ENCODE measurements at places on chromosomes 6 and 20. TPM values are rescaled to one million over a fixed set of nuclear protein-coding genes. Genes with fewer than 3 reads are reported as not detected.

DNA sequence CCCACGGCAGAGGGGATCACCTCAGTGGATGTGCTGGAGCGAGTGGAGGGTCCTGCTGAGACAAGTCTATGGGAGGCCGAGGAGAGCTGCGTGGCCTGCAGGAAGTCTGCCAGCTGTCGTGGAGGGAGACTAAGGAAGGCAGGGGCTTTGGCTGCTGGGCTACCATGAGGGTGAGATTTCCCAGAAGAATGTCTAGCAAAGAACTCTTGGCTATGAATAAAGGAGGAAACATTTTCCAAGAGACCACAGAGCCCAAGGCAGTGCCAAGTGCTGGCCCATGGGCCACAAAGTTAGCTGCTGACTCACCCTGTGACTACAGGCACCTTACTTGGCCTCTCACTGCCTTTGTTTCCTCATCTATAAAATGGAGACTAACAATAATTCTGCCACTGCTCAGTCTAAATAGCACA lies 73.4 kb downstream of the PRDM1 start:
- H3K4me3 ChIP-seq: no peak overlapping the region
- no peak overlapping the region for H3K27ac ChIP-seq
- H3K27me3 ChIP-seq: no peaks in the 10 kb centered on the region
- H3K36me3 ChIP-seq: no peaks in the 10 kb centered on the region
- peaks cover 24% of the 10 kb centered on the region for H3K4me1 ChIP-seq

- H3K36me3 ChIP-seq: no peaks in the 10 kb centered on the region
- DNase-seq: no peak
- H3K4me3 ChIP-seq: peak overlapping the region; percentile 92
- peaks cover 46% of the 10 kb centered on the region for H3K4me1 ChIP-seq
These were observed 4.0 kb upstream of the TUBB2B start for GRCh38 chr6:3231247-3232016.

- H3K36me3 ChIP-seq: no peaks in the 10 kb centered on the region
- no peak overlapping the region for H3K4me3 ChIP-seq
- H3K27ac ChIP-seq: no peak overlapping the region
- peaks cover 33% of the 10 kb centered on the region for H3K27me3 ChIP-seq
These were observed 6.6 kb upstream of the FABP7 start for GRCh38 chr6:122772724-122773415.

- no peak for DNase-seq
- peaks cover 3% of the 10 kb centered on the region for H3K4me1 ChIP-seq
- no peaks in the 10 kb centered on the region for H3K36me3 ChIP-seq
- H3K27ac ChIP-seq: no peak overlapping the region
These were observed 559.8 kb downstream of the CDH26 start for GRCh38 chr20:60518022-60518421.

- peaks cover 2% of the 10 kb centered on the region for H3K27me3 ChIP-seq
- H3K4me1 ChIP-seq: no peaks in the 10 kb centered on the region
- H3K27ac ChIP-seq: no peak overlapping the region
- H3K4me3 ChIP-seq: no peak overlapping the region
- no peak for DNase-seq
- no peaks in the 10 kb centered on the region for H3K36me3 ChIP-seq
These were observed 483.4 kb upstream of the FLRT3 start for GRCh38 chr20:14820771-14821170.

DNA sequence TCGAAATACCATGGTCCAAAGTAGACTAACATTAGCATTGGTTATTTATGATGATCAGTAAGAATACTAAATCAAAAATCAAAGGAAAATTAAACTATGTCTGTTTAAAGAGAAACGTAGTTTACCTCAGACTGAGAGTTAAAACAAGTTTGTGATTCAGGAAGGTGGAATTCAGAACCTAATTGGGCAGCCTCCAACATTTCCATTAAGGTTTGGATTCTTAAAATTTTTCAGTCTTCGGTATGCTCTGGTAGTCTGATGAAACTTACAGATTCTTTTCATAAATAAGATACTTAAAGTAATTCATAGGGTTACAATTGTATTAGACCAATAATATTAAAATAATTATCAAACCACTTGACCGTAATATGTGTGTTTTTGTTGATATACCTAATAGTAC lies 18.6 kb downstream of the HFE start:
- H3K36me3 ChIP-seq: no peaks in the 10 kb centered on the region
- H3K27ac ChIP-seq: no peak overlapping the region
- no peak for DNase-seq
- no peak overlapping the region for H3K4me3 ChIP-seq
- H3K27me3 ChIP-seq: no peaks in the 10 kb centered on the region
- peaks cover 18% of the 10 kb centered on the region for H3K4me1 ChIP-seq

- peaks cover 12% of the 10 kb centered on the region for H3K4me1 ChIP-seq
- no peak for DNase-seq
- H3K4me3 ChIP-seq: no peak overlapping the region
- no peak overlapping the region for H3K27ac ChIP-seq
These were observed 34.0 kb upstream of the FOXO3 start for GRCh38 chr6:108526739-108527174.

DNA sequence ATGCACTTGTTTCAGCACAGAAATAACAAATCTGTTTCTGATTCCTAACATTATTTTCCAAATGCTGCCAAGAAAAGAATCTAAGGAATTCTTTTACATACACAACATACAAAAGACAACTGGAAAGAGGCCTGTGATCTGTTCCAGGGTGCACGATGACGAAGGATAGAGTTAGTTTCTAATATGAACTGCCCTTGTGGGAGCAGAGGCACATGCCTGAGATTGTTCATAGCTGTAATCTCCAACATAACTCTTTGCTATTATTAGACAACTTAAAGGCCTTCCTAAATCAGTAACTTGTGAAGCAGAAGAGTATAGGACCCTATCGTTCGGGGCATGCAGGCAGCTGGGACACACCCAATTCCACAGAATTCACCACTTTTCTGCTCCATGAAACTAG lies 41.2 kb upstream of the NHSL1 start:
- H3K4me3 ChIP-seq: peak overlapping the region; percentile 58
- no peak for DNase-seq
- peak overlapping the region; percentile 95 for H3K27ac ChIP-seq
- peaks cover 85% of the 10 kb centered on the region for H3K4me1 ChIP-seq
- H3K27me3 ChIP-seq: no peaks in the 10 kb centered on the region

DNA sequence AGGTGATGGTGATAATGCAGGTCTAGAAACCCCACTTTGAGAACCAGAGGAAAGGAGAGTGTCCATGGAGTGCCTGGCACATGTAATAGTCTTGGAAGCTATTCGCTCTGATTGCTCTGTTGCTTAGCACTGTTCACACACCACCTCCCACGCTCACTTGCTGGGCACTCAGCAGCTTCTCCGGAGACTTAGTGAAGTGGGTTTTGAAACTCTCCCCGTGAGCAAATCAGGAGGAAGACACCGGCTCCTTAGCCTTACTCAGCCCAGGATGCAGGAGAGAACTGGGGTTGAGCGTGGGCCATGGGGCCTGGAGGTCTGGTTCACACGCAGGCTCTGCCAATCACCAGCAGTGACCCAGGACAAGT lies 22.2 kb downstream of the BMP7 start:
- no peak overlapping the region for H3K4me3 ChIP-seq
- H3K27me3 ChIP-seq: peaks cover 18% of the 10 kb centered on the region
- H3K4me1 ChIP-seq: no peaks in the 10 kb centered on the region
- no peak overlapping the region for H3K27ac ChIP-seq
- H3K36me3 ChIP-seq: no peaks in the 10 kb centered on the region

DNA sequence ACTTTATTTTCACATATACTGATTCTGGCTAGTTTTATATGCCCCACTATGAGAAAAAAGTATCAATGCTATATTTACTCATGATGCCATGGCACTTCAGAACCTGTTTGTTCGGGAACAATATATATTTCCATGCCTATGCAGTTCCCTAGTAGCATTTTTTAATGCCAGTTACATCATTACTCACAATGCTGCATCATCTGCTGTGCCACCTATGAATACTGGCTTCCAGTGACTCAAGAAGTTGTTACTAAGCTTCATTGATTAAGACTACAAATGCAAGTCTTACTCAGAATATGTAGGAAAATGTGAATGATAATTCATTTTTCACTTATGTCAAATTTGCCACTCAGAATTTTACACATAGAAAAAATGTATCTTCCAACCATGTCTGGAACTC lies 97.9 kb downstream of the MAFB start:
- H3K27ac ChIP-seq: no peak overlapping the region
- no peak overlapping the region for H3K4me3 ChIP-seq
- H3K36me3 ChIP-seq: no peaks in the 10 kb centered on the region
- H3K4me1 ChIP-seq: no peaks in the 10 kb centered on the region

DNA sequence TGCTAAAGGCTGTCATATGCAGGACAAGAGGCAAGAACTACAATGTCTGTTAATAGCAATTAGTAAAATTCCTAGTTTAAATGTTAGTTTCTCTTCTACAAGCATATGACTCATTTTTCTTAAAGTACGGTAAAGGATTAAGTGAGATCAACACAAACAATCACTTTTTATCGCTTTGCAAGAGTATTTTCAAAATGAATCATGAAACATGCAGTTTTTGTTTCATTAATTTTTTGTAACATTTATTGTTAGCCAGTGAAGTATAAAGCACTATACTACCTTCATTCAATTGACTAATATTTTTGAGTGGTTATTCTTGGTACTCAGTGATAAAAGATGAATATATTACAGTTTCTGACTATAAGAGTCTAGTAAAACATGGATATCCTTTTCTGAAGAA lies 138.6 kb downstream of the AHI1 start:
- peaks cover 6% of the 10 kb centered on the region for H3K36me3 ChIP-seq
- no peak for DNase-seq
- peaks cover 23% of the 10 kb centered on the region for H3K4me1 ChIP-seq

- H3K27ac ChIP-seq: no peak overlapping the region
- H3K27me3 ChIP-seq: no peaks in the 10 kb centered on the region
- H3K4me1 ChIP-seq: no peaks in the 10 kb centered on the region
- no peak overlapping the region for H3K4me3 ChIP-seq
- no peak for DNase-seq
These were observed 339.6 kb upstream of the NOX3 start for GRCh38 chr6:155795173-155795796.

DNA sequence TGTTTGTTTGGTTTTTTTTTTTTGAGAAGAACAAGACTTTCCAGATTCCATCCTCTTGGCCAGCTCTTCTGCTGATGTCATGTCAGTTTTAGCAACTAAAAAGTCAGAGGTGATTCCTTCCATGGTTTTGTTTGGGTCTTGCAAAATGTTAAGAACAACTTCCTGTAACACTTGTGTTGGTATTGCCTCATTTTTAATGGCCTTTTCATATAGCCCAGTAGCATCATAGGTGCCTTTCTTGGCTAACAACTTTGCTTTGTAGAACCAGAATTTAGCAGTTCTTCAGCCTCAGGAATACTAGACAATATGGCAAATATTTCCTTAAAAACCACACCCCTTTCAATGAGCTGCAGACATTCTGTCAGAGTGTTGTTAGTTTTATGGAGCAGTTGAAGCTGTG lies 99.5 kb upstream of the SIRPG start:
- no peaks in the 10 kb centered on the region for H3K4me1 ChIP-seq
- H3K27ac ChIP-seq: no peak overlapping the region
- H3K4me3 ChIP-seq: no peak overlapping the region
- H3K36me3 ChIP-seq: no peaks in the 10 kb centered on the region
- DNase-seq: no peak
- peaks cover 52% of the 10 kb centered on the region for H3K27me3 ChIP-seq

- no peaks in the 10 kb centered on the region for H3K4me1 ChIP-seq
- H3K4me3 ChIP-seq: no peak overlapping the region
- H3K36me3 ChIP-seq: no peaks in the 10 kb centered on the region
- no peak overlapping the region for H3K27ac ChIP-seq
- no peak for DNase-seq
- H3K27me3 ChIP-seq: peaks cover 4% of the 10 kb centered on the region
These were observed 722.2 kb upstream of the EYS start for GRCh38 chr6:66429210-66429609.

GRCh38 chr20:33445881-33446625 lies 2.5 kb upstream of the SNTA1 start:
- H3K4me3 ChIP-seq: no peak overlapping the region
- H3K27ac ChIP-seq: no peak overlapping the region
- no peaks in the 10 kb centered on the region for H3K27me3 ChIP-seq
- no peaks in the 10 kb centered on the region for H3K36me3 ChIP-seq

GRCh38 chr6:28167068-28167467 lies 25.4 kb downstream of the ZKSCAN8 start:
- H3K27ac ChIP-seq: no peak overlapping the region
- no peaks in the 10 kb centered on the region for H3K27me3 ChIP-seq
- peaks cover 2% of the 10 kb centered on the region for H3K4me1 ChIP-seq

DNA sequence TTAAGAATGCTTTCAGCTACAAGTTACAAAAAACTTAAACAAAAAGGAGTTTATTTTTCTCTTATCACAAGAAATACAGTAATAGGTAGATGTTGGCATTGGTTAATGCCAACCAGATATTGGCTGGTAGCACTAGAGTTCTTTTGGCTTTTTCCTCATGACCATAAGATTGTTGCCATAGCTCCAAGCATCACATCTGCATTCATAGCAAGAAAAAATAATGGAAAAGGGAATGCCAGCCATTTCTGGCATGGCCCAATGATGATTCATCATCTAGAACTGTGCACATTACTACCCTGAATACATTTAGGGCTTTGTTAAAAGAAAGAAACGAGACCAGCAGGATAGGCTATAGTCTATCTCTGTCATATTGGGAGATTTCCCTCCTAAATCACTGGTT lies 20.8 kb upstream of the SIRT5 start:
- H3K4me1 ChIP-seq: peaks cover 5% of the 10 kb centered on the region
- H3K36me3 ChIP-seq: no peaks in the 10 kb centered on the region
- no peak overlapping the region for H3K27ac ChIP-seq

DNA sequence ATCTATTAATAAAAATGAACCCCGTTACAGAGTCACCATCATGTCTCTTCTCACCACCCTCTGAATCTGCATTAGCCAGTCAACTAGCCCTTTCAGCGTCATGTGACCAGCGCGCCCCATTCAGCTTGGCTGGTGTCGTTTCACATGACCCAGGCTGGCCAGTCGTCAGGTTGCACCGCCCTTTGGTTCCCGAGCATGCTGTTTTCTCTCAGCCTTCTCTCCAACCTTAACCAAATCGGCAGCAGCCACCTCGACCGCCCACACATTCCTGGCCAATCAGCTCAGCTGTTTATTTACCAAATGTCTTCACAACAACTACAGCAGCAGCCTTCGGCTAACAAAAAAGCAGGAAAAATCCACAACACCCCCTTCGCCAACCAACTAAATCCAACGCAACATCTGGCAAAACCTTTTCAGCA lies 5.6 kb downstream of the SRSF3 start:
- H3K27ac ChIP-seq: peak overlapping the region; percentile 47
- DNase-seq: no peak
- peaks cover 88% of the 10 kb centered on the region for H3K36me3 ChIP-seq
- H3K27me3 ChIP-seq: no peaks in the 10 kb centered on the region

GRCh38 chr20:48957533-48957932 lies 36.0 kb downstream of the ARFGEF2 start:
- peak overlapping the region; percentile 2 for H3K27ac ChIP-seq
- no peak for DNase-seq
- peaks cover 4% of the 10 kb centered on the region for H3K4me1 ChIP-seq
- no peak overlapping the region for H3K4me3 ChIP-seq

DST gene
- total RNA-seq: 243 TPM

CSNK2A1 gene
- total RNA-seq: 129 TPM

KCNK17 gene
- not detected for total RNA-seq

EXOC2 gene
- total RNA-seq: 30.1 TPM

CST2 gene
- total RNA-seq: not detected

COL21A1 gene
- total RNA-seq: 60.0 TPM

GUCA1A gene
- total RNA-seq: not detected

MAS1 gene
- total RNA-seq: not detected

CLDN20 gene
- total RNA-seq: not detected

VGLL2 gene
- total RNA-seq: not detected

HLA-DOA gene
- total RNA-seq: not detected

All from osteocyte (in vitro differentiated cells).